ENCODE measurements at places on chromosomes 16 and 17. TPM values are rescaled to one million over a fixed set of nuclear protein-coding genes. Genes with fewer than 3 reads are reported as not detected.

- DNase-seq: no peak
These were observed 15.0 kb downstream of the PPY start for GRCh38 chr17:43927060-43927864.

DNA sequence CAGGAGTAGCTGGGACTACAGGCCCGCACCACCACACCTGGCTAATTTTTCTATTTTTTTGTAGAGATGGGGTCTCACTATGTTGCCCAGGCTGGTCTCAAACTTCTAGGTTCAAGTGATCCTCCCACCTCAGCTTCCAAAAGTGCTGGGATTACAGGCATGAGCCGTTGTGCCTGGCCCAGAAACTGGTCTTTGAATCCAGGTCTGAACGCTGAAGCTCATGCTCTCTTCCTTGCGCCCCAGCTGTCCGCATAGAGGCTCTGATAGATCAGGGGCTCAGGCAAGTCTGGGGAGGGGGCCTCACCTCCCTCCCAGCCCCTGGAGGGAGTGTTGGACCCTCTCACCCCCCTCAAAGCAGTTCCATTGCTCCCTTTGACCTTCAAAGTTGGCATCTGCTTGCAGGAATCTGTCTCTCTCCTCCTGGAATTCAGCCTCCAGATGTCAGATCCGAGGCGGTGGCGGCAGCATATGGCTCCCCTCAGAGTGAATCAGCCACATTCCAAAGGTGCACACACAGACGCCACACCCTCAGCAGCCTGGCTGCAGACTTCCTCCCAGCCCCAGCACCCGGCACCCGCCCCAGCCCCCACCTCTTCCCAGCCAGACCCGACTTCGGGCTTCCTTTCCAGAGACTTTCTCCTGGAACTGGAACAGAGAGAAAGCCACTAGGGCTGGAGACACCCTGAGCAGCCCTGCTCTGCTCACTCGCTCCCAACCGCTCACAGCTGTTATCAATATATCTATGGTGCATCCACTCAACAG is 16.9 kb upstream of the GLIS2 start:
- no peak for DNase-seq

Gene TSNAXIP1
- not detected for total RNA-seq

Gene TP53TG3F
- total RNA-seq: not detected

Gene LRRC37A
- total RNA-seq: 7.6 TPM

Gene TP53TG3C
- total RNA-seq: not detected

DNA sequence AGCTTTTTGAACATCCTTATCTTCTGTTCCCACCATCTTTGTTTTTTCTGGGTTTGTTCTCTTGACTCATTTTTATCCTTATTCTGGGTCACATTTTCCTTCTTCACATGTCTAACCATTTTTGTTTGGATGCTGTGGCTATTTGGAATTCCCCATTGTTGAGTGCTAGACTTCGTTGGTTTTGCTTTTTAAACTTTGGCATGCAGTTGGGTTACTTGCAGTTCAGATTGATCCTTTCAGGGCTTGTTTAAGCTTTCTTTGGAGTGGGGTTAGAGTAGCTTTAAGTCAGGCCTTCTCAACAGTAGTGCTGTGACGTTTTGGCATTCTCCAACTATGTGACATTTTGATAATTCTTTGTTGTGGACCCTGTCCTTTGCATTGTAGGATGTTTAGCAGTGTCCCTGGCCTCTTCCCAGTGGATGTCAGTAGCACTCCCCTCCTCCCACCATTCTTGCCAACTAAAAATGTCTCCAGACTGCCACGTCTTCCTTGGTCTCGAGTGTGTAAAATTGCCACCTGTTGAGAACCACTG is 21.1 kb downstream of the PRMT7 start:
- DNase-seq: no peak

GRCh38 chr16:66857437-66857836 is 13.2 kb downstream of the CA7 start:
- DNase-seq: no peak

DNA sequence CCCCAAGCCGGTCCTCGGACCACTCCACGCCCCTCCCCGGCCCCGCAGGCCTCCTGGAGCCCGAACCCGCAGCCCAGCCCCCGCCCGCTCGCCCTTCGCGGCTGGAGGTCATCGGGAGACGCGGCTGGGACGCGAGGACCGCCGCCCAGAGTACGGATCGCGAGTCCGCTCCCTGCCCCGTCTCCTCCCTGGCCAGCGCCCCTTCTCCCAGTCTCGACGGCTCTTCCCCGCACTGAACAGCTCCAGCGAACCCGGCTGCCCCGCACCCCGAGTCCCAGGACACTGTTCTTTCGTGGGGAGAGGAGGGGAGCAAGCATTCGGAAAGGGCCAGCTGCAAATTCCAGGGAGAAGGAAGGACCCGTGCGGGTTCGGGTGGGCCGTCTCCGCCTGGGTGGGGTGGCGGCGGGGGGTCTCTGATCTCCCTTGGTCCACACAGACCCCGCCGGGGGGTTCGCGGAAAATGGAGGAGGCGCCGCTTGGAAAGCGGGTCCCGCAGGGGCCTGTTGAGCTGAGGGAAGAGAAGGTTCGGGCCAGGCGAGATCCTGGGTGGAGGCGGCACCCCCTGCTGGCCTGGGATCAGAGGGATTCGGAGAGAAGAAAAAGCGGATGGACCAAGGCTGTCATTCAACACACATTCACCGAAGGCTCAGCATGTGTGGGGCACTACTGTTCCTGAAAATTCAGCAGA is 632 bp upstream of the RTN4RL1 start:
- peak; percentile 59 for DNase-seq

DNA sequence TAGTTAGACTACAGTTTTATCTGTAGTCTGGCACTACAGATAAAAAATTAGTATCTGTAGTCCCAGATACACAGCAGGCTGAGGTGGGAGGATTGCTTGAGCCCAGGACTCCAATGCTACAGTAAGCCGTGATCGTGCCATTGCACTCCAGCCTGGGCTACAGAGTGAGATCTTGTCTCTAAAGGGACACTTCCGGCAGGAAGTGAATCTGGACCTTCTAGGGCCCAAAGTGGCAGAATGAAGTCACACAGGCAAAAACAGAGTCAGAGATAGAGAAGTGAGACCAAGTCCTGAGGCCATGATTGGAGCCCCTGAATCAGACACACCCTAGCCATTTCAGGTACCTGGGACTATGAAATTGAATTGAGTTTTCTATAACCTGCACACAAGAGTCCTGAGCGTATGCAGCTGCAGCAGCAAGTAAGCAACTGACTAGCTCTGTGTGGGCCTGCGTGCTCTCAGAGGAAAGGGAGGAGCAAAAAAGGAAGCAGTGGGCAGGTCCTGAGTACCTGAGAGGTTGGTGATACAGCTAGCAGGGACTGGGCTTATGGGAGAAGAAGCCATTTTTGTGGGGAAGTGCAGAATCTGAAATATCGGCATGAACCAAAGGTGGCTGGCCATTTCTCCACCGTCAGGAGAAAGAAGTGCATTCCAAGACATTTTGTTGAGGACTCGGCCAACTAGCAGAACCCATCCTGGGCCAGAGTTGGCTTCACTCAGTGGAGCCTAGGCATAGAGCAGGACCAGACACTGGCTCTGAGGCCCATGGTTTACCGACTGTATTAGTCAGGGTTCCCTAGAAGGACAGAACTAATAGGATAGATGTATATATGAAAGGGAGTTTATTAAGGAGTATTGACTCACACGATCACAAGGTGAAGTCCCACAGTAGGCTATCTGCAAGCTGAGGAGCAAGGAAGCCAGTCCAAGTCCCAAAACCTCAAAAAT is 27.2 kb upstream of the BRD7 start:
- DNase-seq: no peak

DNA sequence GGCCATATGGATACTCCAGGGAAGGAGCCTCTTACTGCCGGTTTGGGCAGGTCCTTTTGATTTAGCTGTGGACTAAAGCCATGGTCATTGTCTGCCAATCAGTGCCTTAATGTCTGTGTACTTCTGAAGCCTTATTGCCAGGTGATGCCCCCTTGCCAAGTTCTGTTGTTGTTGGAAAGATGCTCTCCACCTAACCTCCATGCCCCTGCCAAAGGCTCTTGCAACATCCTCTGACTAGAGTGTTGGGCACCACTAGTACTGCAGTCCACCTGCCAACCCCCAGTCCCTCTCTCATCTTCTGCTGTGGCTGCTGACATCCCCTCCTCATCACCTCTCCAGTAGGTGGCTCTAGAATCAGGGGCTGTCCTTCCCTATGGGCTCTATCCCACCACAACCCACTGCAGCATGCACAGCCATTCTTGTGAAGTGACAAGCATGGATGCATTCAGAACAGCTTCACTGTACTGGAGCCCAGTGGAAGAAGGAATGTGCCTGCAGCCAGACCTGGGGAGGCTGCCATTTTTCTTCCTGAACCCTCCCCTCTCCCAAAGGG is 375.3 kb upstream of the CDH5 start:
- no peak for DNase-seq

Gene RHBDF1
- total RNA-seq: 0.33 TPM

GRCh38 chr16:81796583-81797346 is 17.7 kb downstream of the PLCG2 start:
- DNase-seq: no peak

DNA sequence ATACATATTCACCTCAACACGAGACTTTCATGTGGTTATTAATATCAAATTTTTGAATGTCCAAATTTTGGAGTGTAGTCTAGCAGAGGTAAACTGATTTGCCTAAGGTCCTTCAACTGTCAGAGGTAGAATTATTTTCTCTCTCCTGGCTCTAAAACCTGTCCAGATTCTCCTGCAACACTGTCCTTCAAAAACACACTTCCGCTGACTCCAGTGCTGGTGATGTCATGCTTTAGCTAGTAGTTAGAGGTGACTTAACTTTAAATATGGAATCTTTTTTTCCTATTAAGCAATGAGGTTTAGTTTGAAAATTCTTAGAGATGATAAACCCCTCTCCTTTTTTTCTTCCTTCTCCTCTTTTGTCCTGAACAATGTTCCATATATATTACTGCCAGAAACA is 10.8 kb upstream of the CBLN1 start:
- no peak for DNase-seq

GRCh38 chr17:64384253-64385186 is 6.1 kb downstream of the PECAM1 start:
- peak; percentile 12 for DNase-seq

GRCh38 chr17:50501054-50501453 is 7.2 kb upstream of the MYCBPAP start:
- no peak for DNase-seq

GRCh38 chr16:51382211-51382610 is 231.1 kb upstream of the SALL1 start:
- DNase-seq: no peak

- no peak for DNase-seq
These were observed 11.3 kb upstream of the PITPNM3 start for GRCh38 chr17:6567528-6568183.

Gene KIFC3
- total RNA-seq: 1.1 TPM

Gene CNTNAP4
- not detected for total RNA-seq

- DNase-seq: no peak
These were observed 72.7 kb downstream of the ABCC1 start for GRCh38 chr16:16021988-16022682.

GRCh38 chr17:57948555-57949420 is 6.4 kb downstream of the CUEDC1 start:
- no peak for DNase-seq

DNA sequence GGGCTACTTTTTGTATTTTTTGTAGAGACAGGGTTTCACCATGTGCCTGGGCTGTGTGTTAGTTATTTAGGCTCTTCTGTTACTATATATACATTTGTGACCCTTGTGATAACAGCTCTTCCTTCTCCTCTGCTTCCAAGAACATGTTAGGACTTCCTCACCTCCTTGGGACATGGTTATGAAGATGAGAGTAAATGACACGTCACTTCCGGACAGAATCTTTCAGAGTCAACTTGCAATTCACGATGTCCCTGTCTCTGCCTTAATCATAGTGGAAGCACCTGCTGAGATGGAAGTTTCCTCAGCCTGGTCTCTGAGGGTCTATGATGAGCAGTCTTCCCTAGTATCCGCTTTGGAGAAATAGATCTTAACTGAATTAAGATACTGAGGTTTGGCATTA is 42.9 kb downstream of the CCDC42 start:
- no peak for DNase-seq

DNA sequence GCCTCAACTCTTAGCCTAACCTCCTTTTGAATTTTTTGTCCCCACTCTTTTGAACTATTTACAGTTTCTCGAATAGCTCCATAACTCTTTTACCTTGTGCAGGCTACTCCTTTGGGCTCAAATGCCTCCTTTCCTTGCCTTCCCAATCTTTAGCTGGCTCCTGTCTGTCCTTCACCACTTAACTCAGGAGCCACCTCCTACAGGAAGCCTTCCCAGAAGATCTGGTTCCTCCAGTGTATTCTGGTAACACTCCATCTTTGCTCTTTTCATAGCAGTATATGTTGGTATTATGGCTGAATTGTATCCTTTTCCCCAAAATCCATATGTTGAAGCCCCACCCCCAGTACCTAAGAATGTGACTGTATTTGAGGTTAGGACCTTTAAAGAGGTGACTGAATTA is 9.0 kb upstream of the GRB2 start:
- no peak for DNase-seq

- no peak for DNase-seq
These were observed 85.8 kb downstream of the MRC2 start for GRCh38 chr17:62713086-62713881.

Gene LPO
- total RNA-seq: not detected

DNA sequence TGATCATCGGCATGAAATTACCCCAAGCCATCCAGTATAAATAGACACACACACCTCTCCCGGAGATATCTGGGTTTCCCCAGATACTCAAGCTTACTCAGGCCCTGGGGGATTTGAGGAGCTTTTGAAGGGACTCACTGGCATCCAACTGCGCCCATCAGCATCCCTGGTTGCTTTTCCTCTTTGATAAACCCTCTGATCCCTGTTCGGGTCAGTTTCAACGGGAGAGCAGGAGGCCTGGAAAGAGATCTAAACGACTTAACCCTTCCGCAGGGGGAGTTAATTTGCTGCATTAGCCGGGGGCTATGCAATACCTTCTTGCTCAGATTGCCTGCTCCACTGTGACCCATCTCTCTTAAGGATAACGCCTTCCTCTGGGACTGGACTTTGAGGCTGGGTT is 76.6 kb downstream of the MAF start:
- no peak for DNase-seq

DNA sequence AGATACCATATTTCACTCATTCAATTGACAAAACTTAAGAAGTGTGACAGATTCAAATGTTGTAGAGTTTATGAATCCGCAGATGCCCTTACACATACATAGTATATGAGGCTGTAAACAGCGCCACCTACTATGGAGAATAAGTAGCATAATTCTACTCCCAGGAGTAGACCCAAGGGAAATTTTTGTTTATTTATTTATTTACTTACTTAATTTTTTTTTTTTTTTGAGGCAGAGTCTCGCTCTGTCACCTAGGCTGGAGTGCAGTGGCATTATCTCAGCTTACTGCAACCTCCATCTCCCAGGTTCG is 35.5 kb downstream of the GAN start:
- no peak for DNase-seq

- DNase-seq: no peak
These were observed 44.5 kb downstream of the ZNRF1 start for GRCh38 chr16:75043175-75043895.

Gene HEATR9
- total RNA-seq: 6.3 TPM

Gene CSH2
- not detected for total RNA-seq

GRCh38 chr16:87924811-87925670 is 11.3 kb downstream of the CA5A start:
- DNase-seq: no peak

Gene KCNJ2
- total RNA-seq: not detected

All from activated naive CD8-positive, alpha-beta T cell treated with anti-CD3 and anti-CD28 coated beads, Interleukin-2, amount 10 ng/mL, durations not matched to agents 7 days and 5 days (primary cell).